ENCODE measurements at places on chromosomes 1 and 21.

GRCh38 chr1:227911376-227911775, 36.4 kb downstream of the WNT9A start:
- no peak for DNase-seq

DNA sequence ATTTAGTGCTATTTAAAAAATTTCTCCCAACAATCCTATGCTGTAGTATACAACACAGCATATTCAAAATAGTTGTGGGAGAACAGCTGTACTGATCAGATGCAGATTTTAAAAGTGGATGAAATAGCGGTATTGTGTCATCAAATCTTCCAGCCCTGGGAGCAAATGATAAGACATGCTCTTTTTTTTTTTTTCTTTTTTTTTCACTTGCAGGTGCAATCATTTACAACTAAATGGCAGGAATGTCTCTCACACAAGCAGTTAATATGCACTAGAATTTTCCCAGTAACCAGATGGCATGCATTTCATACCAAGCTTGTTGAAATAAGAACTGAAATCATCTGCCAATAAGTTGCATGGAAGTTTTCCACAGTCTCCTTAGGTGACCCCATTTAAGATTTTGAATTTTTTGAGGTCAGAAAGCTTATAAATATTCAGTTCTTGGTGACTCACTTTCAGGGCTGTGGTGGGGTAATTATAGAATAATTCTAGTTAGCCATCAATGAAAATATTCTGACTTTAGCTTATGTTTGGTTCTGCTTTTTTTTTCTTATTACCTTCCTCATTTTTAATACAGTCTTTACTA, 623.9 kb upstream of the NR5A2 start:
- peak; percentile 91 for DNase-seq

DNA sequence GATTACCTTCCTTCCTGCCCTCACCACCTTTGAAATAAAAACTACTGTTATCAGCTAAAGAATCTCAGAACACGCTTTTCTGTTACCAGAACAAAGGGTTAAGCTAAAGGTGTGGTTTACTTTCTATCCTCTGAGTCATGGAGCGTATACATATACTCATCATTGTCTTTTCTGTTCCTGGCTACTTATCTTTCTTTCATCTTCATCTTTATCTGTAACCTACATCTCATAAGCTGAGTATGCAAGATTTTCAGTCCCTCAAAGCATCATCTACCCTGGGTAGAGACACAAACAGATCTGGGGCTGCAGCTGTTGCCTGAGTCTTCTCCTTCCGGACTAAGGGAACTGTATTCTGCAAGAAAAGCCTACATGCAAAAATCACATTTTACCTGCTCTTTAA, 75.6 kb downstream of the LMO4 start:
- DNase-seq, result no peak

- no peak for DNase-seq
Observed at GRCh38 chr1:60255565-60255964, 182.0 kb upstream of the C1orf87 start.

DNA sequence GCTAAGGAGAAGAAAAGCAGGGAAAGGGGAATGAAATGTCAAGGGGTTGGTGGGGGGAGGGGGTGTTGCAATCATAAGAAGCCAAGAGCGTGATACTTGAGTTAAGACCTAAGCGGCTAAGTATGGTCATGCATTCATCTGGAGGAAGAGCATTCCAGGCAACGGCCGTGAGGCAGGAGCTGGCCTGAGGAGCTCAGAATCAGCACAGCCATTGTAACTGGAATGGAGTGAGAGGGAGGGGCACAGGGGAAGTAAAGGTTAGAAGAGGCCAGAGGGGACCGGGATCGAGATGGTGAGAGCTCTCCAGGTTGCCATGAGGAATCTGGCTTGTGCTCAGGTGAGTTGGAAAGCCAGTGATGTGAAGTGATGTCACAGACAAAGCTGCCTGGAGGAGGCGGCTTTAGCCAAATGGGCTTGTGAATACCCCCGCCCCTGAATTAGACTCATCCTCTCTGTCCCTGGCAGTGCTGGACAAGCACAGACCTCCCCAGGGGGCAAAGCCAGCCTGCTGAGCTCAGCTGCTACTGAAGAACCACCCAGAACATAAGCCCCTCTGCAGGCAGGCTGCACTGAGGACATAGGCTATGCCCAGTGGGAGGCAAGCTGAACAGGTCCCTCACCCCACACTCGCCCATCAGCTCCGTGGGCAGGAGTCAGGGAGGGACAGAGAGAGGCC, 61.1 kb upstream of the LAPTM5 start:
- no peak for DNase-seq

DNA sequence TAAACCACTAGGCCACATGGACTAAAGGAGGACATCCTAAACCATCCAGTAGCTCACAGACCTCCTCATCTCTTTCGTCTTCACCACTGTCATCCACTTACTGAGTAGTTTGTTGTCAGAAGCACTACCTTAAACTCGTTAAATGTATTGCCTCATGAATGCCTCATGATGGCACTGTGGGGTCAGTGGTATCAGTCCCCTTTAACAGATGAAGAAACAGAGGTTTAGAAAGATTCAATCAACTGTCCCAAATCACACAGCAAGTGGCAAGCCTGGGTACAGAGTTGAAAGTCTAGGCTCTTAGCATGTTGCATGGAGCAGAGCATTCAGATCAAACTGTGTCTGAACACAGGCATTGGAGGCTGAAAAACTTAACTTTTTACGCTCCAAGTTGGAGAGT, 183.6 kb upstream of the KIAA0040 start:
- no peak for DNase-seq

- no peak for DNase-seq
Observed at GRCh38 chr1:181013144-181013543, 9.5 kb downstream of the STX6 start.

GRCh38 chr1:156767879-156768604, 707 bp downstream of the PRCC start:
- DNase-seq, result no peak

DNA sequence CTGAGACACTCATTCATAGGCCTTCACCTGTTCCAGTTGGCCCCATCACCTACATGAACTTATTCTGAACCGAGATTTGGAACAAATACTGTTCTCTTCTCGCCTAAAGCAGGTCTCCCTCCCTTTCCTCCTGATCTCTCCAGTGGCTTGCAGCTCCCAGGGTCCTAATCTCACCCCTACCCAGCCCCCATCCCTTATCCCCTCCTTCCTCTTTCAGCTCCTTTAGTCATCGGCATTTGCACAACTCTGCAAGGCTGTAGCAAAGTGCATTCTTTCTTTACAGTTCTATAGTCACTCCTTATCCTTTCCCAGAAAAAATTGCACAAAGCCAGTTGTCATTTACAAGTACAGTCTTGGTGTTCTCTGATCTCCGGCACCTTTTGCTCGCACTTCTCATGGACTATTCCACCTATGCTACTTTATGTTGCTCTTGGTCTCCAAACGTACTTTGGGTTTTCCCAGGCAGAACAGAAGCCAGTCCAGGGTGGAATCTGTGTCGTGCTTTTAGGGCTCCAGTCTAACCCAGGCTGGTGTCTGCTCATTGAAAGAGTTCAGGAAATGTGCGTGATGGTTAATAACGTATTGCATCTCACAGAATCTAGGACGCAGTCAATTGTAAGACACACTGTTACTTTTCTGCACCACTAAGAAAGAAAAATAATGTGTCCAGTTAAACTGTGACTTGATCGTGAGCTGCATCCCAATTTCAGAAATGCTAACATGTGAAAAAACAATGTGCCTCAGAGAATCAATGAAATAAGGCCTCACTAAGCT, 965 bp downstream of the ABCA4 start:
- no peak for DNase-seq

DNA sequence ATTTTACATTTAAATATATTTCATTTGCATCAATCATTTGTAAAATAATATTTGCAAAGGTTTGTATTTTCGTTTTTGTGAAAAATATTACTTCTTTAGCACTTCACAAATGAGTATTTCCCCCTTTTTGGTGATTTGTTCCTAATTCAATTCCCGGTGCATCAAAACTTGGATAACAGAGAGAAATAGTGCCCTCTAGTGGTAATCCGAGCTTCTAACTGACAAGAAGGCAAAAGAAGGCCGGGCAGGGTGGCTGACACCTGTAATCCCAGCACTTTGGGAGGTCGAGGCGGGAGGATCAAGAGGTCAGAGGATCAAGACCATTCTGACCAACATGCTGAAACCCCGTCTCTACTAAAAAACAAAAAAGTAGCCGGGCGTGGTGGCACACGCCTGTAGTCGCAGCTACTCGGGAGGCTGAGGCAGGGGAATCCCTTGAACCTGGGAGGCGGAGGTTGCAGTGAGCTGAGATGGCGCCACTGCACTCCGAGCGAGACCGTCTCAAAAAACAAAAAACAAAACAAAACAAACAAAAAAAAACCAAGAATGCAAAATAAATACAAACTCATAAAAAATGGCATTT, 137.7 kb downstream of the COL11A1 start:
- DNase-seq, result peak; percentile 26

GRCh38 chr1:228058949-228059633, 23.4 kb upstream of the ARF1 start:
- no peak for DNase-seq

DNA sequence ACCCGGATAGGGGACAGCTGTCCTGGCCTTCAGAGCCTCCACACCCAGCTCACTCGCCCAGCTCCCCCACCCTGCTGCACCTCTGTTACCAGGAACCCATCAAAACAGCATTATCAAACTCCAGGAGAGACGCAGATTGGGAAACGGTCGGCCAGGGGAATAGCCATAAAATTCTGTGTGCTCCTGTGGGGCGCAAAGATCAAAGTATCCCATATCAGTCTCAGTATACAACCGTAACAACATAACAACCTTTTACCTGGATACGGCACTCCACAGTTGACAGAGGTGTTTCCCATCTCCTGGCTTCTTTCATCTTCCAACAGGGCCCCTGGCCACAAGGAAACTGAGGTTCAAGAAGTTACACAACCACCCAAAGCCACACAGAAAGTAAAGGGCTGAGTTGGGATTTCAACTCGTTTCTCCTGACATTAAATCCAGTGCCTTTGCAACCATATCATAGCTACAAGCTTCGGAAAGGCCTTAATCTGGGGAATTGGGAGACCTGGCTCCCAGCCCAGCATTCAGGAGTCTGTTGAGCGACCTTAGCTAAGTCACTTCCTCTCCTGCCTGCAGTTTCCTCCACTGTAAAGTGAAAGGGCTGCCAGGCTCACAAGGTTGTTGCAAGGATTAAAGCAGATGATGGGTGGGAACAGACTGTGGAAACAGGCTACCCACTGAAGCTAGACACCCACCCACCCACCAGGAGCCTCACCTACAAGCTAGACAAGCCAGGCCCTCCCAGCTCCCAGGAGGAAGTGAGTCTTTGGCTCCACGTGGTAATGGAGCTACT, 8.1 kb upstream of the EPHB2 start:
- DNase-seq, result no peak

GRCh38 chr1:225483818-225484656, 56.2 kb upstream of the LBR start:
- no peak for DNase-seq

DNA sequence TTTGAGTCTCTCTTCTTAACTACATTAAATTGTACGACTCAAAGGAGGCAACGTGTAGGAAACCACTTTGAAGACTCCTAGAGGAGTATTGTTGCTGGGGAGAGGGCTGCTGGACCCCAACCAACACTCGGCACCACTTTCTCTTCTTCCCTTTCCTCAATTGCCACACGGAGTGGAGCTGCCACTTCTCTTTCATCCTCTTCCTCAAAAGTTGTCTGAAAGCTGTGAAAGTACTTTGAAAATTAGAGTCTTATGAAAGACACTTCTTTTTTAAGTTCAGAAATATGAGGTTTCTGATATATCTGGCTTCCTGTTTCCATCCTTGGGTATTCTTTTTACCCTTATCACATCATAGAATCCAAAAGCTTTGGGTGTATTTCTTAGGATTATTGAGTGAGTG, 59.5 kb downstream of the MRPS6 start:
- no peak for DNase-seq

DNA sequence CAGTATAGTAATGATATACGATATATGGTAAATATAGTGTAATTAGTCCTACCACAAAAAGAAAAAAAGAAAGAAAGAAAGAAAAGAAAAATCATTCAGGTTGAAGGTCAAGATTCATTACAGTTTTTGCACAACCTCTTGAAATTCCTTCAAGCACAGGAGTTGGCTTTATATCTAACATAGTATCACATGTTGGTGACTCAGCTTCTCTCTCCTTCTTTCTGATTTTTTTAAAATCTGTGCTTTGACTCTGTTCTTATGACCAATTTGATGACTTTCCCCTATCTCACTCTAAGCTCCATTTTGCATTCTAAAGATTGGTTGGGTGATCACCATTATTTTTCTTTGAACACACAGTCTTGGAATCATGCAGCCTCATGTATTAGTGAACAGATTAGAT, 148.2 kb upstream of the COL11A1 start:
- no peak for DNase-seq

GRCh38 chr1:64497088-64497883, 27.4 kb downstream of the CACHD1 start:
- no peak for DNase-seq
